ENCODE measurements at places on chromosomes 4 and X.

GRCh38 chr4:17276776-17277175 is 235.1 kb downstream of the QDPR start:
- DNase-seq = peak; percentile 40

DNA sequence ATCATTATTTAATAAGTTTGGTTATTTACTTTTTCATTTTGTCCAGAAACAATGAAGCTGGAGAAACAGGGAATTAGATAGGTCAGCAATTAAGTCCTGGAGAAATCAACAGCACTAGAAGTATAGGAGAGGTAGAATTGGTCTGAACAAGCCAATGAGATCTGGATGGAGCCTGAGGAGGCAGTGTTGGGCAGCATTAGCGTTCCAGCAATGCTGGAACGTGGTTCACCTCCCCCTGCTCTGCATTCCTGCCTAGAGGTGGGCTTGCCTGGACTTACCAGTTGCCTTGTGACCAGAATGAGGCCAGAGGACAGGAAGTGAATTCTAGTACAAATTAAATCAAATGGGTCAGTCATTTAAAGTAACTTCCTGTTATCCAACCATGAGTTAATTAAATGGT is 4.6 kb downstream of the RASSF6 start:
- DNase-seq = no peak

DNA sequence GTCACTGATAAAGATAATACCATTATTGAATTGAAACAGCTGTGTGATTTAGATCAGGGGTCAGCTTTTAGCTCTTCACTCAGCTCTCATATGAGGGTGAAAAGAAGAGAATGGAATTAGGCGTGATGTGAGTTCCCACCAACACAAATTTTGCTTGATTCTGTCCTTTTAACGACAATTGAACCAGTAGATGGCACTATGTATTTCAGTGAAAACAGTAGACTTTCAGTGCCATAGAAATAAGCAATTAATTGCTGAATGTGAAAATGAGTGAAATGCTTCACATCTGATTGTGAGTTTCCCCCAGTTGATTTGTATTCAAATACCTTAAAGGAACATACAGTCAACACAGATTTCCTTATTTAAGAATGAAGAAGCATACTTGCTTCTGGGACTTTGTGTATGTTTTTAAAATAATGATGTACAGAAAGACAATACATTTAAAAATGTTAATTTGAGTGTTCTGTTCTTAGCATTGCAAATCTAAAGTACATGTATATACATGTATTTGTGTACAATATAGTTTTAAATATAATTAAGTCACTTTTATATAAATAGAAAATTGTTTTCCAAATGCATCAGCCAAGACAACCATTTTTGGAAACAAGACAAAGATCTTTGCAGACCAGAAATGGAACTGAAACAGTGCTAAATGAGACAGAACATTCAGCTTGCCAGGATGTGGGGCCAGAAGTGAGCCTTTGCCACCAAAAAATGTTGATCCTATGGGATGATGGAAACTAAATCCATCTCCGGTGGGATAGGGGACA is 178.8 kb downstream of the SNCA start:
- DNase-seq = no peak

- no peak for DNase-seq
Observed at GRCh38 chrX:80817002-80817401, 7.3 kb upstream of the BRWD3 start.

- DNase-seq = peak; percentile 68
Observed at GRCh38 chr4:101169044-101170014, 178.0 kb downstream of the PPP3CA start.

- no peak for DNase-seq
Observed at GRCh38 chr4:187565416-187565815, 430.2 kb upstream of the ZFP42 start.

DNA sequence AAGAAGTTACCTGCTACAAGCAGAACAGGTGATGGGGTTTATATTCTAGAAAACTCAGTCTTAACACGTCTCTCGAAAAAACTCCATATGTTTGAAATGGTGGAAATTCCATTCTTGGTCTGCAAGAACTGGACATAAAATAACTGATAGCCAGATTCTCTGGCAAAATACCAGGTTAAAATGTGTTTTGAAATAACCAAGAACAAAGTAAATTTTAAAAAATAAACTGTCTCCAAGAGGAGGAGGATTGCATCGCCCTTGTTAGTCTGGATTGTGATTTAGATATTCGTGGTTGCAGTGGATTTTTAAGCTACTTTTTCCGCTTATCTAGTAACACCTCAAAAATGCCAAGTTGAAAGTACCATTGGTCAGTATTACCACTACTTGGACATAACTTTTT is 40.8 kb downstream of the CENPU start:
- no peak for DNase-seq

DNA sequence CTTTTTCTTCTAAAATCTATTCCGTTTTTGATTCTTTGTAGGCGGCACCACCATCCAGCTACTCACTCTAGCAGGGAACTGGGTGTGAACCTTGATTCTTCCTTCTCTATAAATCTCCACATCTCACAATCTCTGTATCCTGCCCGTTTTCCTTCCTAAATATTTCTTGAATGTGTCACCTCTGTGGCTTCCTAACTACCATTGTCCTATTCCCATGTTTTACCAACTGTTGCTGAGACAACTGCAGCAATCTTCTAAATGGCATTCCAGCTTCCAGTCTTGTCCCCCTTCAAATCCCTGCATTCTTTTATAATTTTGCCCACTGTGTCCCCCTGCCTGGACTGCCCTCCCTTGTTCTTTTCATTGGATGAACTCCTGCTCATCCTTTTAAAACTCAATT is 641.3 kb downstream of the RPA4 start:
- no peak for DNase-seq
